ENCODE measurements at places on chromosomes 13 and 19. TPM values are rescaled to one million over a fixed set of nuclear protein-coding genes. Genes with fewer than 3 reads are reported as not detected.

DNA sequence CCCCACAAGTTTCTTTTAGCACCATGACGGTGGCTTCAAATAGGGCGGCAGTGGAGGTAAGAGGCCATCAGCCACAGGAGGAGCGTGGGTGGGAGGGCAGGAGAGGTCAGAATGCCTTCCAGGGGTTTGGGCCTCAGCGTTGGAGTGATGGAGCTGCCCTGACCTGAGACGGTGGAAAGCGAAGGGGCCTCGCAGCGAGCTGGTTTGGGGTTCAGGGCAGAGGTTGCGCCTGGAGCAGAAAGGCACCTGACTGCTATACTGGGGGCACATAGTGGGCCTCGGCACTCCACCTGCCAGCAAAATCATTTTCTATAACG lies 382 bp upstream of the NAXD start:
- peaks cover 9% of the 10 kb centered on the region for H3K36me3 ChIP-seq
- H3K27ac ChIP-seq: peak overlapping the region; percentile 94
- H3K27me3 ChIP-seq: peaks cover 12% of the 10 kb centered on the region
- no peak for DNase-seq
- H3K4me3 ChIP-seq: peak overlapping the region; percentile 95
- peaks cover 29% of the 10 kb centered on the region for H3K4me1 ChIP-seq

DNA sequence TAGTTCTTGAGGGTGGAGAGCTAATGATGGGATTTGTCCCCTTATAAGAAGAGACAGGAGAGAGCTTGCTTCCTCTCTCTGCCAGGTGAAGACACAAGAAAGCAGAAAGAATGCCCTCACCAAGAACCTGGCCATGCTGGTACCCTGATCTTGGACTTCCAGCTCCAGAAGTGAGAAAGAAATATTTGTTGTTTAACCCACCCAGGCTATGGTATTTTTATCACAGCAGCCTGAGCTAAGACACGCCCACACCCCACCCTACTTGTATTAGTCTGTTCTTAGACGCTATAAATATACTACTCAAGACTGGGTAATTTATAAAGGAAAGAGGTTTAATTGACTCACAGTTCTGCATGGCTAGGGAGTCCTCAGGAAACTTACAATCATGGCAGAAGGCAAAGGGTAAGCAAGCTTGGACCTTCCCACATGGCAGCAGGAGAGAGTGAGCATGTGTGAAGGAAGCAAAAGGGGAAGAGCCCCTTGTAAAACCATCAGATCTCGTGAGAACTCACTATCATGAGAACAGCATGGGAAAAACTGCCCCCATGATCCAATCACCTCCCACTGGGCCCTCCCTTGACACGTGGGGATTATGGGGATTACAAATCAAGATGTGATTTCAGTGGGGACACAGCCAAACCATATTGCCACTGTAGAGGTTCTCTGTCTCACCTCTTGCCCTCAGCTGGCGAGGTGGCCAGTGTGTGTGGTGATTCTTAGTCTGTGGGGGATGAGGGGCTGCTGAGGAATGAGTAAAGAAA lies 57.4 kb upstream of the RCBTB2 start:
- H3K36me3 ChIP-seq: no peaks in the 10 kb centered on the region
- DNase-seq: no peak
- H3K4me1 ChIP-seq: no peaks in the 10 kb centered on the region
- no peak overlapping the region for H3K27ac ChIP-seq
- H3K4me3 ChIP-seq: no peak overlapping the region
- peaks cover 39% of the 10 kb centered on the region for H3K27me3 ChIP-seq

DNA sequence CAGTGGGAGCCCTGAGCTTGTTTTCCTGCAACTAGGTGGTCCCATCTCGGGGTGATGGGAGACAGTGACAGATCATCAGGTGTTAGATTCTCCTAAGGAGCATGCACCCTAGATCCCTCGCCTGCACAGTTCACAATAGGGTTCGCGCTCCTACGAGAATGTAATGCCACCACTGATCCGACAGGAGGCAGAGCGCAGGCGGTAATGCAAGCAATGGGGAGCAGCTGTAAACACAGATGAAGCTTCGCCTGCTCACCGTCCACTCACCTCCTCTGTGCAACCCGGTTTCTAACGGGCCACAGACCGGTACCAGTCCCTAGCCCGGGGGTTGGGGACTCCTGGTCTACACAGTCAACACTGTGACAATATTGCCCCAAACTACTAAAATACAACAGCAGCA lies 38.8 kb downstream of the CARD8 start:
- H3K4me1 ChIP-seq: peaks cover 10% of the 10 kb centered on the region
- no peak overlapping the region for H3K27ac ChIP-seq
- no peak for DNase-seq
- H3K4me3 ChIP-seq: no peak overlapping the region
- peaks cover 13% of the 10 kb centered on the region for H3K36me3 ChIP-seq

- no peak overlapping the region for H3K4me3 ChIP-seq
- DNase-seq: no peak
- no peaks in the 10 kb centered on the region for H3K4me1 ChIP-seq
- H3K36me3 ChIP-seq: no peaks in the 10 kb centered on the region
Measured at GRCh38 chr13:71828117-71828516, 38.9 kb downstream of the DACH1 start.

GRCh38 chr19:48819366-48819816 lies 8.6 kb upstream of the BCAT2 start:
- peaks cover 6% of the 10 kb centered on the region for H3K27me3 ChIP-seq
- peak; percentile 77 for DNase-seq
- H3K4me3 ChIP-seq: no peak overlapping the region
- peaks cover 10% of the 10 kb centered on the region for H3K4me1 ChIP-seq

Gene LSR
- 2.3 TPM for total RNA-seq

- H3K4me3 ChIP-seq: no peak overlapping the region
- peaks cover 6% of the 10 kb centered on the region for H3K36me3 ChIP-seq
- H3K27ac ChIP-seq: no peak overlapping the region
- peaks cover under 1% of the 10 kb centered on the region for H3K4me1 ChIP-seq
Measured at GRCh38 chr13:78632996-78633395, 26.0 kb downstream of the OBI1 start.

GRCh38 chr19:58364146-58364545 lies 1.6 kb upstream of the ZNF497 start:
- H3K4me3 ChIP-seq: no peak overlapping the region
- no peak for DNase-seq
- peaks cover 2% of the 10 kb centered on the region for H3K27me3 ChIP-seq
- H3K27ac ChIP-seq: no peak overlapping the region

Gene GTF2F2
- total RNA-seq: 31.5 TPM

GRCh38 chr13:111973186-111973585 lies 93.8 kb upstream of the SOX1 start:
- H3K27me3 ChIP-seq: no peaks in the 10 kb centered on the region
- H3K27ac ChIP-seq: no peak overlapping the region
- no peaks in the 10 kb centered on the region for H3K4me1 ChIP-seq
- peaks cover 21% of the 10 kb centered on the region for H3K36me3 ChIP-seq
- H3K4me3 ChIP-seq: no peak overlapping the region
- DNase-seq: no peak

DNA sequence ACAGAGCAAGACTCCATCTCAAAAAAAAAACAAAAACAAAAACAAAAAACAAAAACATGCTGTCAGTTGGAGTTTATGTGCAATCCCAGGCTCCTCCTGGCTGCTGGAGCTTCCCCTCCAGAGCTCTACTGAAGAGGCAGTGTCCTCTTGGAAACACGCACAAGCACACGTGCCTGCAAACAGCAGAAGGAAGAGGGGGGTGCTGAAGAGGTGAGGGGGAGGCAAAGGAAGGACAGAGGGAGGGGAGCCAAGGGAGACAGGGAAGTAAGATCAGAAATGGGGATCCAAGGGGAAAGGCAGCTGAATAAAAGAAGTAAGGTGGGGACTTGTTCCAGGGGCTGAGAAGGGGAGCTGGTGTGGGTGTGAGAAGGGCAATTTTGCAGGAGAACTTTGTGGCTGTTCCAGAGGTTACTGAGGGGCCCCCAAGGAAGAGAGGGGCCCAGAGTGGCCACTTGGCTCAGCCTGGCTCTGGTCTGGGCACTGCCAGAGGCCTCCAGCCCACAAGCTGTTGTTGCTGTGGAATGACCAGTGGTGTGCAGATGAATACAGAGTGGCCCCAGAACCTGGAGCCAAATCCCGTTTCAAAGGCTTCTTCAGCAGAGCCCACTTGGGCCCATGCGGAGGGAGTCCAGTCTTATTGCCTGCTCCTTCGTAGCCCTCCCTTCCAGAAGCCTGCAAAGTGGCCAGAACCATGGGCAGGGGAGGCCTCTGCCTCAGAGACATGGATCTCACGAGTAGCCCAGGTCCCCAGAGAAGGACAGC lies 34.4 kb downstream of the LYL1 start:
- peaks cover 7% of the 10 kb centered on the region for H3K4me1 ChIP-seq
- H3K4me3 ChIP-seq: no peak overlapping the region
- H3K27ac ChIP-seq: no peak overlapping the region
- DNase-seq: no peak
- H3K36me3 ChIP-seq: no peaks in the 10 kb centered on the region

DNA sequence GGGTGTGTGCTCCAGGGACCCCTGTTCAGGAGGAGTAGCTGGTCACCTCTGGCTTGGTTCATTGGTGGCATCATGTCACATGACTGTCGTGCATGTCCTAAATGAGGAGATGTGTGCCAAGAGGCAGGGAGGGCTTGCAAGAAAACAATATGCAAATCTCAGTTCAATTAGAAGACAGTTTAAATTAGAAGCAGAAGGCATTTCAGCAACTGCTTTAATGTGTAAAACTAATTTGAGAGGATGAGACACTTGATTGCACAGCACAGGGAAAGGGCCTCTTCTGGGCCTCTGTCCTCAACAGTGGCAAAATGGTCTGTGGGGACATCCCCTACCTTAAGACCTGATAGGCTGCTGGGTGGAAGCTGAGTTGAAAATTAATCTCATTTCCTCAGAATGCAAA lies 54.6 kb downstream of the SPATA13 start:
- H3K4me1 ChIP-seq: peaks cover 30% of the 10 kb centered on the region
- H3K4me3 ChIP-seq: no peak overlapping the region
- no peak for DNase-seq
- no peaks in the 10 kb centered on the region for H3K27me3 ChIP-seq

DNA sequence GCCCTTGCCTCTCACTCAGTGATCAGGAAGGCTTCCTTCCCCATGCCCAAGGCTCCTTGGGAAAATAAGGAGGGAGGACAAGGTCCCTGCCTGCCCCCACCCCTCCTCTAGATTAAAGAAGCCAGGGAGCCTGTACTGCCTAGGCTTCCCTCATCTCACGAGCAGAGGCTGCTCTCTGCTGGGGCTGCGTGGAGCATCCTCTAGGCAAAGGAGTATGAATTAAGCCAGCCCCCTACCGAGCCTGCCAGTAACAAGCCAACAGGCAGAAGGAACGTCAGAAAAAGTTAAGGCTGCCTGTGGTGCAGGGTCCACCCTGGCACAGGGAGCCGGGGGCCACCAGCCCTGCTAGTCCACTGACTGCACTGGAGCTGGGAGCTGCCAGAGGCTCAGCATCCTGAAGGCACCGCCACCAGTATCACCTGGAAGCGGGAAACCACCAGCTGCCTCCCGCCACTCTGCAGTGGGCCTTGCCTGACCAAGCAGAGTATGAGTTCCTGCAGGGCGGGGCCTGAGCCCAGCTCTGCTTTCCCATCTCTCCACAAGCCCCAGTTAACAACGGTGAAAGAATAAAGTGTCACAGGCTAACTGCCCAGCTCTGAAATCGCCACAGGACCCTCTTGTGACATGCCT lies 6.8 kb downstream of the NAPA start:
- H3K36me3 ChIP-seq: no peaks in the 10 kb centered on the region
- no peak overlapping the region for H3K4me3 ChIP-seq
- H3K4me1 ChIP-seq: peaks cover 18% of the 10 kb centered on the region
- no peak for DNase-seq

Measured in HFFc6 (cell line).